GM13976 (cell line): ENCODE measurements at places on chromosomes 5 and 9.

DNA sequence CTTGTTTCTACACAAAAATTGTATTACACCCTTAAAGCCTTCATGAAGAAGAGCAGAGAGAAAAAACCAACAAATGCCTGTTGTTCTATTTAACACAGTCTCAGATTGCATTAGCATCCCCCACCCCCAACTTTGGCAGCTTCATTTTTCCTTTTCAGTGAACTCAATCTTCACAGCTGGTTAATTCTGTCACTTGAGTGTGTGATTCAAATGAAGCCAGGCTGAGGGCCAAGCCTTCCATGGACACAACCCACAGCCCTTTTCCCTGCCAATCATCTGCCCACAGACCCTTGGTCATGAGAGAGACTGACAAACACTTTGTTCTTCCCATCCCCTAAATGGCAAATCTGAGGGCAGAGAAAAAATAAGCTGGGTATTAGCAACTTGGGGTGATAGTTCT lies 217.5 kb upstream of the NMUR2 start:
- DNase-seq = no peak

DNA sequence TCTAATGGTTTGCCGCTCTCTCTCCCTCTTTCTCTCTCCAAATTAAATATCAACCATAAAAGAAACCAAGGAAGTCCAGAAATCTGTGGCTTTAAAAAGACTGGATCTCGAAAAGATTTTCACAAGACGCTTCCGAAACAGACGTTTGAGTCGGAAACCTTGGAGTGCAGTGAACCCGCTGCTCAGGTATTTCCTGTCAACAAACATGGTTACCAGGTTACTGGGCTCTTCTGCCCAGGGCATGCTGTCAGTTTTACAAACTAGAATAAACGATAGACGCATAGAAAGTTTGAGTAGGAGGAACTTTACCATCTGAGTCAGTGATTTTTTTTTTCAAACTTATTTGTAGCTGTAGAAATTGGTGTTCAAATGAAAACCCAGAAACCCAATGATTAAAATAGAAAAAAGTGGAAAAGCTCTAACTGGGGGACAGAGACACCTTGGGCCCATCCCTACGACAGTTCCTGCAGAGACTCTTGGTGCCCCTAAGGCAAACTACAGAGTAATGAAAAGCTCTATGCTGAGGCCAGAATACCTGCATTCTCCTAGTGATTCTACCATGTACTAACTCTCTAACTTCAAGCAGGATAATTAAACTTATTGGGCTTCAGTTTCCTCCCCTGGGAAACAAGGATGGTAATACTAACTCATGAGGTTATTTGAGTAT lies 90.0 kb downstream of the DOCK8 start:
- DNase-seq = no peak

DNA sequence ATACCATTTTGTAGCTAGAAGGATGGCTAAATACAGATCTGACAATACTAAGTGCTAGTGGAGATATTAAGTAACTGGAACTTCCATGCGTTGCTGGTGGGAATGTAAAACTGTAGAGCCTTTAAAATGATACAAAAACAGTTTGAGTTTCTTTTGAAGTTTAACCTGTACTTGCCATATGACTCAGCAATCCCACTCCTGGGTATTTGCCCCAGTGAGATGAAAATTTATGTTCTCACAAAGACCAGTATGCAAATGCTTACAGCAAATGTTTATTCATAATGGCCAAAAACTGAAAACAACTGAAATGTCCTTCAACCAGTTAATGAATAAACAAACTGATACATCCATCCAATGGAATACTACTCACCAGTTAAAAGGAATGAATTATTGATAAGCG lies 137.3 kb downstream of the SLC12A2 start:
- no peak for DNase-seq

DNA sequence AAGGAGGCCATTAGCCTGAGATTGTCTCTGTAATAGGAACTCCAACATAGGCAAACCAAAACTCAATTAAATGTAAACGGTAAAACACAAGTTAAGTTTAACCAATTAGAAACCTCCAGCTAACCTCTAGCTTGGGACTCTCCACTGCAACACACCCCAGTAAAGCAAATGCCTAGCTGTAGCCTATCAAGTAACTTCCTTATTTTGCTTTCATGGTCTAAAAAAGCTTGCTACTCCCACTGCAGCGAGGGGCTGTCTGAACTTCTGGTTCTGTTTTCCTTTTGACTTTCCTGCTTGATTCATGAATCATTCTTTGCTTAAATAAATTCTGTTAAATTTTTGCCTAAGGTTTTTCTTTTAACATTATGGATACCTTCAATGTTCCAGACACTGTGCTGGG lies 24.4 kb upstream of the C5orf46 start:
- DNase-seq = no peak

GRCh38 chr5:149265597-149265996 lies 6.1 kb upstream of the AFAP1L1 start:
- no peak for DNase-seq

GRCh38 chr9:14262827-14263226 lies 51.1 kb downstream of the NFIB start:
- no peak for DNase-seq

GRCh38 chr9:73162987-73163768 lies 11.5 kb downstream of the ANXA1 start:
- no peak for DNase-seq

DNA sequence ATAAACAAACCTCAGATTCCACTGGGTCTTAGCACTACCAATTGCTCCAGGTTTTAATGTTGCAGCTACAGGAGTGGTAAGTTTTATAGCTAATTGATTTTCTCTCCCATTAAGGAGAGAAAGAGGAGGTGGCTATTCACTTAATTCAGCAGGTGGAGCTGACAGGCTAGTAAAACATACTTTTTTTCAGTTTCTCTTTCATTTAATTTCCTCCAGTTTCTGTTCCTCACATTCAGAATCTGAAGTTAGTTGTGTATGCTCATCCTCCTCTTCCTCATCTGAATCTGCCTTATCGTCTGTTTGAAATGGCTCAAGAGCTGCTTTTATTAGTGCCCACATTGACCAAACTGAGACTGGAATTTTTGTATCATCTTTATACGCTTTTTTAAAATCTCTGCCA lies 98.0 kb downstream of the PLPPR1 start:
- no peak for DNase-seq

DNA sequence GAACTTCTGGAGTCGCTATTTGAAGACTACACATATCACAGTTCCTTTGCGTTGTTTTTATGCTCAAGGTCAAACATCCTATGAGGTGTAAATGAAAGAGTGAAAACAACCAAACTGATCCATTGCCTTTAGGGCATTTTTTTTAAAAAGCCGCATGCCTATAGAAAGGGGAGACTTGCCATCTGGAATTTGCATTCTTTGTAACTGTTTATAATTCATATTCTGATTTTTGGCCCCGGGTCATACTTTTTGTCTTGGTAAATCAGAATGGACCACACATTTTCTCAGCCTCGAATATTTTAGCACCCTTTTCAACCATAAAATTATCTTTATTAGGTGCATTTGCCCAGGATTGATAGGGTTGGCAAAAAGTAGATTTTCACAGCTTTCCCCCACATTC lies 188.0 kb downstream of the GOLPH3 start:
- DNase-seq = no peak

DNA sequence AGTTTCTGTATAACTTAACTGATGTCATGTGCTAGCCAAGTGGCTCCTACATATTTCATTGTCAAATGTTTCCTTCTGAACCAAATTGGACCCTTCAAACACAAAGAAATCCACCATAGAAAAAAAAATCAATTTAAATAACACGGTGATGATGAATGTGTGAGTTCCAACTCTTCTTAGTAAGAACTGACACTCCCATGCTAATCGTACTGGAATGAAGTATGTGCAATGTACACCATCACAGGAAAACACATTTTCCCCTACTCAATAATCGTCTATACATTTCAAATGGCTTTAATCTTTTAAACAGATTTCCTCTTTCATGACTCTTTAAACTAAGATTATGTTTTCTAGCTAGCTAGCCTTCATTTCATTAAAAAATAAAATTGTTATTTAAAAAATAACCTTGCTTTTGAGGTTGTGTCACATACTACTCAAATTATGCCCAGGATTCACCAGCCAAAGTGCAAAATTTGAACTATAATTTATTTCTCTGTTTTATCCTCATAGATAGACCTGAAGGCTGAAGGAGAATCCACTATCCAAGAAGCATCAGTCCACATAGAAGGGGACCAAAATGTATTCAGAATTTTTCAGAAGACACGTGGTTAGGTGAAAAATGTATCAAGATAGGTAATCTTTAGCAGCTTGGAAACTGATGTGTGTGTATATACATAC lies 131.0 kb upstream of the ITGA1 start:
- no peak for DNase-seq

DNA sequence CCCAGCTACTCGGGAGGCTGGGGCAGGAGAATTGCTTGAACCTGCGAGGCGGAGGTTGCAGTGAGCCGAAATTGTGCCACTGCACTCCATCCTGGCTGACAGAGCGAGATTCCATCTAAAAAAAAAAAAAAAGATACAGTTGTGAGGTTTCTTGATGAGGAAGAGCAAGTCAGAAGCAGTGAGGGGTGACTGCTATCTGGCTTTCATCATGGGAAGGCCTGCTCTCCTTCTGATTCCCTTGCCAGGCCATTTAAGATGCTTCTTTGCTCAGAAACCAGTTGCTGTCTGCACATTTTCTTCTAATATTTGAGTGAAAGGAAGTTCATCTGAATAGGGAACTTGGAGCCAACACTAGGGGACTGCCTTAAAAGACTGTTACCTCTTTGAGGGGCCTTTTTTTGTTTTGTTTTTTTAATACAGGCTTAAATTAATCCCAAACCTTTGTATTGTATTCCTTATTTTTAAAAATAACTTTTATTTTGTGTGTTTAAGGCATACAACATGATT lies 201.9 kb downstream of the ARHGAP26 start:
- no peak for DNase-seq

DNA sequence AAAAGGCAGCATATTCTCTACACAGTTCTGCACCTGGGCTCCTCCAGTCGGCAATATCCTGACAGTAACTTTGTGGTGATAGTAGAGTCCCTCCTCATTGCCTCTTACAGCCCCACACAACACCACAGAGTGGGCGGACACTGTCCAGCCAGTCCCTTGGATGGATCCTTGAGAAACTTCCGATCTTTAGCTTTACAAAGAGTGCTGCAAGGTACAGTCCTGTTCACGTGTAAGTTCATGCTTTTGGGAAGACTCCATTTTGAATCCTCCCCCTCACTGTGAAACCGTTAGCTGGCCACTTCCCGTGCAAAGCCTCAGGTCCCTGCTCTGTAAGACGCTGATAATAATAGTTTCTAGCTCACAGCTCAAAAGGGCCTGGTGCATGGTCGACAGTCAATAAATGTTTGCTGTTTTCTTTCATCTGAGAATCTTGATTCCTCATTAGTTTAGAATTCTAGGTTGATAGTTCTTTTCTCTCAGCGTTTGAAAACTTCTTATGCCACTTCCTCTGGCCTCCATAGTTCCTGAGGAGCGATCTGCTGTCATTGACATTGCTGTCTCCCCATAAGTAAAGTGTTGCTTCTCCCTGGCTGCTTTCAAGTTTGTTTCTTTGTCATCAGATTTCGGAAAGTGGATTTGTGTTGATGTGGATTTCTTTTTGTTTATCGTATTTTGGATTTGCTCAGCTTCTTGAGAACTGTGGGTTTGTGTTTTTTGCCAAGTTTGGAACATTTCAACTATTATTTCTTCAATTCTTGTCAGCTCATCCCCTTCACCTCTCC lies 82.9 kb downstream of the COL23A1 start:
- DNase-seq = no peak

- no peak for DNase-seq
Measured at GRCh38 chr5:124906339-124907097, 160.1 kb upstream of the ZNF608 start.

GRCh38 chr9:134738869-134739659 lies 97.5 kb downstream of the COL5A1 start:
- peak; percentile 70 for DNase-seq

DNA sequence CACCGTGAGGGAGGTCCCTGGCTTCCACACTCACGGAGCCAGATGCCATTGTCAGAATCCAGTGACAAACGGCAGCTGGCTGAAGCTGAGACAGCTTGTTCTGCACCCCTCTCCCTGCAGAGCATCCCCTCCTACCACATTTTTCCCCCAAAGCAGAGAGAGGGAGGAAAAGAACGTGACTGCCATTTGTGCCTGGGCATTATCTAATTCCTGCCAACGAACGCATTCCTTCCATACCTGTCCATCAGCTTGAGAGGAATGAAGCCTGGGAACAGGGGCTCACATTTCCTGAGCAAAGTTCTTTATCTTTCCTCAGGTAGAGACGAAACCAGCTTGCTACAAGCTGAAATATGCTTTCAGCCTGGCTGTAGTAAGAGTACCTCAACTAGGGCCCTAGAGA lies 175.4 kb downstream of the SLIT3 start:
- no peak for DNase-seq

GRCh38 chr5:173673295-173674101 lies 57.0 kb upstream of the BOD1 start:
- DNase-seq = no peak

DNA sequence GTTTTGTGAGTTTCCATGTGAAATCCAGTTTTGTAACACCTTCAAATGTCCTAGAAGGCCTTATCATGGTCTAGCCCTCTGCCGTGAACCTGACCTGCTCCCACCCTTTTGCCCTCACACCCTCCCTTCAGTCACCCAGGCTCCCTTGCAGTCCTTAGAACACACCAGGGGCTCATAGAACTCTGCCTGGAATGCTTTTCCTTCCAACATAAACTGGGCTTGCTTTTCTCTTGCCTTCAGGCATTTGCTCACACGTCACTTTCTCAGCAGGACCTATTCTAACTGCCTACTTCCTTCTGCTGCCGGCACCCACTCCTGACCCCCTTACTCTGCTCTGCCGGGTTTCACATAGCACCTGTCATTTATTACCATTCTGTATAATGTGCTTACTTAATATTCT lies 111.9 kb downstream of the PDE8B start:
- DNase-seq = no peak

DNA sequence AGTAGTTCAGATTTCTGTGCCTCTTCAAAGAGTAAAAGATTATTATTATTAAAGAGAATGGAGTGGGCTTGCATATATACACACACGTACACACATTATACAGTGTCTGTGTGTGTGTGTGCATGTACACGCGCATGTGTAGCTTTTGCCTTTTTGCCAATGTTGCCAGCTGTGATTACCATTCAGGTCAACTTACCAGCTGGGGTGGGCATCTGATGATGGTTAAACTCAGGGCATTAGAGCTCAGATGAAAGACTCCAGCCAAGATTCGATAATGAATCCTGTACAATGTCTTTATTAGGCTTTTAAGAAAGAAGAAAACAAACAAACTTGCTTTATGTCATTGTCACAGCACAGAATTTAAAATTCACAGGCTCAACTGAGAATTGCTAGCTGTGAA lies 296.5 kb upstream of the DMAC1 start:
- no peak for DNase-seq

DNA sequence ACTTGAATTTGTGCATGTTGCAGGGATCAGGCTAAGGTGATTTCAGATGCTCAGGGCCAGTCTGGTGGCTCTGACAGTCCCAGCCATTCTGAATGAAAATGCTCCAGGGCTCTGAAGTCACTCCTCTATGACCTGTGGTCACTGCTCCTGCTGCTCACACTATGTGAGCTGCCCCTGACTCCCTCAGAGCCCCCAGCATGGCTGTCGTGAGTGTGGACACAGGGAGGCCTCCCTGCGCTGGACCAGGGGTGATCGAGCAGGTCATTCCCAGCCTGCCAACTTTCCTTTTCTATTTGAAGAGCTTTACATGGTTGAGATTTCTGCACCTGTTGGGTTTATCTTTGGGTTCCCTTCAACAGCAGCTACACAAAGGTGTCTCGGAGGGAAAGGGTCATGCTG lies 74.5 kb downstream of the WNK2 start:
- DNase-seq = no peak
